ENCODE measurements at places on chromosomes 16 and 17.

- no peak for DNase-seq
Observed at GRCh38 chr17:61253362-61253761, 146.3 kb upstream of the TBX2 start.

- DNase-seq: no peak
Observed at GRCh38 chr16:52471650-52472370, 75.1 kb downstream of the TOX3 start.

- peak; percentile 56 for DNase-seq
Observed at GRCh38 chr17:44216173-44216572, 3.3 kb downstream of the UBTF start.

DNA sequence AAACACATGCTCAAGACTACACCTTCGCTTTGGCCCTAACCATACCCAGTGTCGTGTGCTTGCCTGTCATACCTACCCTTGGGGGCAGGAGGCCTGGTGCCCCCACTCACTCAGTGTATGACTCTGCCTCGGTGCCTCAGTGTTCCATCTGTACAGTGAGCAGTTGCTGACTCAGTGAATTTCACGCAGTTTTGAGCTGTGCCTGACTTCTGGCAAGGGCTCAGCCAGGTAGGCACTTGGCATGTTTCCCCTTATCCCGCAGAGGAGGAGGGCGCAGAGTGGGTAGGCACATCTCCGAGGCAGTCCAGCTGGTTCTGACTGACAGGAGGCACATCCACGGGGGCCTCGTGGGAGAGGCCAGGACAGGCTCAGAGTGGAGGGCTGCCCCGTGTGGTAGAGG lies 148.9 kb upstream of the CIBAR2 start:
- no peak for DNase-seq

GRCh38 chr16:71853413-71853812 lies 7.6 kb downstream of the ATXN1L start:
- no peak for DNase-seq

DNA sequence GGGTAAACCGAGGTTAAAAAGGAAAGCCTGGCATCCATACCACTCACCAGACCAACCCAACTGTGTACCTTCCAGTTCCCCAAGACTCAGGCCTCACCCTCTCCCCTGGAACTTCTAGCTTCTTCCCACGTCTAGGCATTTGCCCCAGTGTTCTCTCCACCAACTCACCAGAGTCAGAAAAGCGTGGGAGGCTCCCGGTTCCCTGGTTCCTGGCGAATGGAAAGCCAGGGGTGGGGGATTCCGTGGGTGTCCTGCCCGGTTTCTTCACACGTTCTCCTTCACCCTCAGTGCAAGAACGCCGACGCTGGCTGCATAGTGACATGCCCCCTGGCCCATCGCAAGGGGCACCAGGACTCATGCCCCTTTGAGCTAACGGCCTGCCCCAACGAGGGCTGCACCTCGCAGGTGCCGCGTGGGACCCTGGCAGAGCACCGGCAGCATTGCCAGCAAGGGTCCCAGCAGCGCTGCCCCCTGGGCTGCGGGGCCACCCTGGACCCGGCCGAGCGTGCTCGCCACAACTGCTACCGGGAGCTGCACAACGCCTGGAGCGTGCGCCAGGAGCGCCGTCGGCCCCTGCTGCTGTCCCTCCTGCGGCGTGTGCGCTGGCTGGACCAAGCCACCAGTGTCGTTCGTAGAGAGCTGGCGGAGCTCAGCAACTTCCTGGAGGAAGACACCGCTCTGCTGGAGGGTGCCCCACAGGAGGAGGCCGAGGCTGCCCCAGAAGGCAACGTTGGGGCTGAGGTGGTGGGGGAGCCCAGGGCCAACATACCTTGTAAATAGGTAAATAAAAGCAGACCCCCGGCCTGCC lies 1.7 kb downstream of the RNF151 start:
- DNase-seq: no peak

Data from CD4-positive, alpha-beta T cell treated with Interleukin-21 for 1 hour (primary cell).